ENCODE measurements at places on chromosomes 2 and 18. TPM values are rescaled to one million over a fixed set of nuclear protein-coding genes. Genes with fewer than 3 reads are reported as not detected.

The CDKL4 gene
- total RNA-seq: 3.0 TPM

The MMADHC gene
- total RNA-seq: 173 TPM

The RGPD3 gene
- 0.17 TPM for total RNA-seq

The TMEM37 gene
- 2.6 TPM for total RNA-seq

The ACTG2 gene
- 4.1 TPM for total RNA-seq

The UGT1A7 gene
- total RNA-seq: not detected

The PIAS2 gene
- total RNA-seq: 14.4 TPM

The OTOF gene
- not detected for total RNA-seq

The COL6A3 gene
- total RNA-seq: 1,525 TPM

The WDR12 gene
- total RNA-seq: 31.1 TPM

The LONRF2 gene
- total RNA-seq: under 0.01 TPM

The PAX8 gene
- 0.51 TPM for total RNA-seq

The PDK1 gene
- 5.9 TPM for total RNA-seq

The KCNJ13 gene
- not detected for total RNA-seq

The FHOD3 gene
- total RNA-seq: 3.1 TPM

The RGPD8 gene
- 9.5 TPM for total RNA-seq

The PLA2R1 gene
- 8.3 TPM for total RNA-seq

The TOGARAM2 gene
- total RNA-seq: 0.26 TPM

The KLHL29 gene
- 4.9 TPM for total RNA-seq

The PPP1R1C gene
- 0.50 TPM for total RNA-seq

The TRIM54 gene
- not detected for total RNA-seq

The KRTCAP3 gene
- total RNA-seq: not detected

The DYNAP gene
- not detected for total RNA-seq

Measured in fibroblast of lung (primary cell).